ENCODE measurements at places on chromosomes 11 and 22. TPM values are rescaled to one million over a fixed set of nuclear protein-coding genes. Genes with fewer than 3 reads are reported as not detected.

DNA sequence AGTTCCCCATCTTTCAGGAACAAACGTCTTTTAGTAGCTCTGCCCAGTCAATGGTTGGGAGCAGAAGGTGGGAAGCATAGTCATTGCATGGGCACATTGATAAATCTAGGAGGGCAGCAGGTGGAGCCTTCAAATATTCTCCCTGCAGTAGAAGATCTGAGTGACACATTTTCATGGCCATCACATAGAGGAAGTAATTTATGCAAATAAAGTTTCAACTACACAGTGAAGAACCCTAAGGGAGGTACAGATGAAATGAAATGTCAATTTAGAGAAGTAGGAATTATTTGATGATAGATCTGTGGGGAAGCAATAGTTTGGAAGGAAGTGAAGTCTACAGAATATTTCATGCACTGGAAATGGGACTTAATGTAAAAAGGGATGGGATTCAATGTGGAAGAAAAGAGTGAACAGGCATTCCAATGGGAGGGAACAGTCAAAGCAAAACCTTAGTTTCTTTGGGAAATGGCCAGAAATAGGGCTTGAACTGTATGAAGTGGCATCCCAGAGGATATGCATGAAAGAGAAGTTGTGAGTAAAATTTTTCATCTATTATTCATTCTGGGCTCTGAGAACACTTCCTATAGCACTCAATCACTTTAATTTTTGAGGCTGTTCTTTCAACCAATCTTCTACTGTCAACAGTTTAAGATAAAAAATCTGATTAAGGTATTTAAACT is 256.2 kb upstream of the LUZP2 start:
- no peak for ATAC-seq

DNA sequence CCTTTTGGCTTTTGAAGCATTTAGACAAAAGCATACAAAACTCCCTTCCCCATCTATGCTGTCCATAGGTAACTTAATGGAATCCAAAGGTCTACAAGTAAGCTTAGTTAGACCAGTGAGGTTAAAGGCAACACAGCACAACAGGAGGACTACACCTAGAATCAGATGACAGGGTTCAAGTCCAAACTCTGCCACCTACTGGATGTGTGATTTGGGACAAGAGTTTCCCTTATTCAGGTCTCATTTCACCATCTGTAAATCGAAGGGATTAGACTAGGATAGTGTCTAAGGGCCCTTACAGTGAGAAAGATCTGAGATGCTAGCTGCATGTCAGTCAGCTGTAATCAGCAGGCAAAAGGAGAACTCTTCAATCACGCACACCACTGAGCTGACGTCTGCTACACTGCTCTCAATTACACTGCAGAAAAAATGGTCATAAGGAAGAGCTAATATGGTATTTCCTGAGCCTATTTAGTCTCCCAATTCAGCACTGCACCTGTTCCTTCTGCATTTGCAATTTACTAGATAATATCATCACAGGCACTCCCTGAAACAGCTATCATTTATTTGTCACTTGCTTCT is 82.2 kb downstream of the SERGEF start:
- no peak for ATAC-seq

DNA sequence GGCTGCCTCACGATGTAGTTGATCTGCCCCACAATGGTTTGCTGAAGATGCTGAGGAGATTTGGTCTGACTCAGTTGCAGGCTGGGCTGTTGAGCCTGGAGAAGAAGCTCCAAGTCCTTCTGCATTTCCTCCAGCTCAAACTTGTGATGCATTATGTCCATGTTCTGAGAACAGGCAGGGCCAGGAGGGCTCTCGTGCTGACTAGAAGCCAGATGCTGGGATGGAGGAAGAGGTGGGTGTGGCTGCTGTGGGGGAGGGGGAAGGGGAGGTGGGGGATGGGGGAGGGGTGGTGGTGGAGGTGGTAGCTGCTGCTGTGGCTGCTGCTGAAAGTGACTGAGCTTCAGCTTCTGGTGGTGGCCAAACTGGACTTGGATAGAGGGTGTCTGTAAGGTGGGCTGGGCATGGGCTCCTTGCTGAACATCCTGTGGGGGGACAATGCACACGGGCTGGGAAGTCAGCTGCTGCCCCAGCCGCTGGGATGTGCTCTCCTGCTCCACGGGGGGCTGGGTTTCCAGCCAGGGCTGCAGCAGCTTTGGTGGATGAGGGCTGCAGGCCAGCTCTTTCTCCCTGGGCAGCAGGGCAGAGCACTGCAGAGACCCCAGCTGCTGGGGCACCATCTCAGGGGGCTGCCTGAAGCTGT is 42.1 kb downstream of the TRIM66 start:
- ATAC-seq: no peak

- ATAC-seq: no peak
Measured at GRCh38 chr11:1198561-1199240, 24.2 kb upstream of the MUC5B start.

DNA sequence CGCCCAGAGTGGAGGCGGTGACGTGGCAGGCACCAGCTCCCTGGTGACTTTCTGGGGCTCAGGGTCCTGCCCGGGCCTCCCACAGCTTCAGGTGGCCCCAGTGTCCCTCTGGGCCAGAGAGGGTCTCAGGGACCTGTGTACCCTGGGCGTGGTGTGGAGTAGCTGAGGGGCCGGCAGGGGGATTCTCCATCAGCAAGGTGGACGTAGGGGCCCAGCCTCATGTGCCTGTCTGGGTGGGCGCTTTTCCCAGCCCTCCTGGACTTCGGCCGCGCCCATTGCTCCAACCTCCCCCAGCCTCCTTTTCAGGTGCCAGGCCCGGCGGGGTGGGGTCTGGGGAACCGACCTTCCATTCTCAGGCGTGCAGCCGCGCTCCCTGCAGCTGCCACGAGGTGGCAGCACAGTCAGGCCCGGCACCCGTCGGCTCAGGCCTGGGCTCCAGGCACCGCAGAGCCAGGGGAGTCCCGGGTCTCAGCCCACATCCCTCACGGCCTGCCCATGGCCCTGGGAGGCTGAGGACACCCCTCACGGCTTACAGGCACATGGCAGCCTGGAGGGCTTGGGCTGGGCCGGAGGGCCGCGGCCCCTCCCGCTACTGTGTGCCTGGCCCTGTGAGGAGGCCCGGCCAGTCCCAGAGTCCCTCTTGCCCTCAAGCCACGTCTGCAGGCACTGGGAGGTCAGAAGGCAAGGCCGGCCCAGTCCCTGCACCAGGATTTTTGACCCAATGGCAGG is 19.9 kb upstream of the MUC5B start:
- ATAC-seq: peak; percentile 54

DNA sequence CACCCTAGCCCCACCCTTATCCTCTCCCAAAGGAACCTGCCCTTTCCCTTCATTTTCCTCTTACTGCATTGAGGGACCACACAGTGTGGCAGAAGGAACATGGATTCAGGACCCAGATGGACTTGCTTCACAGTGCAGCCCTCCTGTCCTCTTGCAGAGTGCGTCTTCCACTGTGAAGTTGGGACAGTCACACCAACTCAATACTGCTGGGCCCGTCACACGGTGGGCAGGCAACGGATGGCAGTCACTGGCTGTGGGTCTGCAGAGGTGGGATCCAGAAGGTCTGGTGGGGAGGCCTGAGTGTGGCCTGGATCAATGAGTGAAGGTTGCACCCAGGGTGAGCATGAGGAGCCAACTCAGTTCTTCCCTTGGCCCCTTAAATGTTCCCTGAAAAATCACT is 129.9 kb upstream of the B3GAT1 start:
- ATAC-seq: no peak

GRCh38 chr22:31055635-31056159 is 25.4 kb upstream of the SMTN start:
- ATAC-seq: peak; percentile 99

- no peak for ATAC-seq
Measured at GRCh38 chr11:637593-638521, 788 bp downstream of the DRD4 start.

DNA sequence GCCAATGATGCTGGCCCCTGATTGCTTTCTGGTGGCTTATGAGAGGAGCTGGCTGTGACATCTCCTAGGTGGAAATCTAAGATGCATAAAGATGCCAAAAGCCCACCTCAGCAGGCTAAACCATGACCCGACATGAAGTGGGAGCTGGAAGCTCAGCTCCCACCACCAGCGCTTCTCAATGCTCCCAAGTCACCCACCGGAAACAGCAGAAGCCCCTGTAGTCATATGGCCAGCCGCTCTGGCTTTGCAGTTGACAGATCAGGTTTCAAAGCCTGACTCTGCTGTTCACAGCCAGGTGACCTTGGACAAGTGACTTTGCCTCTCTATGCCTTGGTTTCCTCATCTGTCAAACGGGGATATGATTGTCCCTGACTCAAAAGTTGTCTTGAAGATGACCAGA is 29.1 kb upstream of the ANO1 start:
- ATAC-seq: no peak

- peak; percentile 85 for ATAC-seq
Measured at GRCh38 chr11:112977755-112978154, 16.5 kb downstream of the NCAM1 start.

- no peak for ATAC-seq
Measured at GRCh38 chr11:9838961-9839360, 175.1 kb downstream of the SWAP70 start.

GRCh38 chr11:117390743-117391142 is 63.1 kb downstream of the CEP164 start:
- ATAC-seq: no peak

The CCDC134 gene
- 6.7 TPM for total RNA-seq

The KCTD14 gene
- 1.4 TPM for total RNA-seq

The ADAMTS8 gene
- 39.2 TPM for total RNA-seq

The NDUFC2 gene
- total RNA-seq: 90.3 TPM

Measured in gastroesophageal sphincter (tissue), 4 donors.